ENCODE measurements at places on chromosomes 2 and 18.

- no peak for DNase-seq
Observed at GRCh38 chr2:234853729-234854128, 98.1 kb upstream of the SH3BP4 start.

- DNase-seq = no peak
Observed at GRCh38 chr2:60780721-60781120, 24.7 kb downstream of the PAPOLG start.

DNA sequence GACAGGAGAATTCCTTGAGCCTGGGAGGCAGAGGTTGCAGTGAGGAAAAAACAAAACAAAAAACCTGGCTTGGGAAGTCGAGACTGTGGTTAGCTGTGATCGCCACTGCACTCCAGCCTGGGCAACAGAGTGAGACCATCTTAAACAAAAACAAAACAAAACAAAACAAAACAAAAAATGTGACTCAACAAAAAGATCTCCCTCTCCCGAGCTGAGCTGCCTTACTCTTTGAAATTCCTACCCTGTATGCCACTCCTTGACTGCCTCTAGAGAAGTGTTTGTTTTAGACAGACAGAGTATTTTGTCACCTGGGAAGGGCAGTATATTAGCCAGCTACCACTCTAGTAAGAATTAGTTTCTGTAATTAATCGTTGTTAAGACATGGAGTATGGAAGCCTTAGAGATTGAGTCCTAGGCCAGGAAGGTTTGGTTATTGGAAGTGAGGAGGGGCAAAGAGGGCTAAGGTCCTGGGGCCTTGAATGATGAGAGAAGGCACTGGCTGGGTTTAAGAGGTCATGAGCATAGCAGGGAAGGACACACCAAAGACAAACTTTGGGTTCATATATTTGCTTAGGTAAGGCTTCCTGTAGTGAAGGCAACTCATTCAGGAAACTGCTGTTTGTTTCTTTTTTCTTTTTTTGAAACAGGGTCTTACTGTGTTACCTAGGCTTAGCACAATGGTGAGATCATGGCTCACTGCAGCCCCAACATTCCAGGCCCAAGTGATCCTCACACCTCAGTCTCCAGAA, 56.0 kb downstream of the HAUS1 start:
- DNase-seq = no peak

GRCh38 chr2:205800773-205801172, 118.5 kb downstream of the NRP2 start:
- no peak for DNase-seq

DNA sequence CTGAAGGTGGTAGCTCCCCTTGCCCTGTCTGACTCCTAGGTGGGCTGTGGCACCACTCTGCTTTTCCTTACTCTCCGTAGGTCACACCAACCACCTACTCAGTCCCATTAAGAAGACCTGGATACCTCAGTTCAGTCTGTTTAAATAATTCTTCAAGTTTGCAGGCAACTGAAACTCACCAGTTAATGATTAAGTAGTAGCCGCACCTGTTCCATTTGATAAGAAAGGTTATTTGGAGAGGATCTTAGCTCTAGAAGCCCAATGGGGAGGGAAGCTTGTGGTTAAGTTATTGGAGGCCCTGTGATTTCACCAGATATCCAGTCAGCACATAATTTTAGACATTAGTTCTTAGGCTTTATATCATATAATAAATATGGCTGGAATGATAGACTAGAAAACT, 1193.0 kb downstream of the DPP10 start:
- no peak for DNase-seq

- no peak for DNase-seq
Observed at GRCh38 chr2:63539416-63540162, 48.7 kb downstream of the WDPCP start.

- DNase-seq = no peak
Observed at GRCh38 chr18:29853126-29853525, 1189.4 kb downstream of the DSC3 start.

GRCh38 chr18:57859314-57859713, 56.2 kb upstream of the ATP8B1 start:
- DNase-seq = no peak

GRCh38 chr2:209976698-209977385, 25.6 kb upstream of the RPE start:
- DNase-seq = no peak

DNA sequence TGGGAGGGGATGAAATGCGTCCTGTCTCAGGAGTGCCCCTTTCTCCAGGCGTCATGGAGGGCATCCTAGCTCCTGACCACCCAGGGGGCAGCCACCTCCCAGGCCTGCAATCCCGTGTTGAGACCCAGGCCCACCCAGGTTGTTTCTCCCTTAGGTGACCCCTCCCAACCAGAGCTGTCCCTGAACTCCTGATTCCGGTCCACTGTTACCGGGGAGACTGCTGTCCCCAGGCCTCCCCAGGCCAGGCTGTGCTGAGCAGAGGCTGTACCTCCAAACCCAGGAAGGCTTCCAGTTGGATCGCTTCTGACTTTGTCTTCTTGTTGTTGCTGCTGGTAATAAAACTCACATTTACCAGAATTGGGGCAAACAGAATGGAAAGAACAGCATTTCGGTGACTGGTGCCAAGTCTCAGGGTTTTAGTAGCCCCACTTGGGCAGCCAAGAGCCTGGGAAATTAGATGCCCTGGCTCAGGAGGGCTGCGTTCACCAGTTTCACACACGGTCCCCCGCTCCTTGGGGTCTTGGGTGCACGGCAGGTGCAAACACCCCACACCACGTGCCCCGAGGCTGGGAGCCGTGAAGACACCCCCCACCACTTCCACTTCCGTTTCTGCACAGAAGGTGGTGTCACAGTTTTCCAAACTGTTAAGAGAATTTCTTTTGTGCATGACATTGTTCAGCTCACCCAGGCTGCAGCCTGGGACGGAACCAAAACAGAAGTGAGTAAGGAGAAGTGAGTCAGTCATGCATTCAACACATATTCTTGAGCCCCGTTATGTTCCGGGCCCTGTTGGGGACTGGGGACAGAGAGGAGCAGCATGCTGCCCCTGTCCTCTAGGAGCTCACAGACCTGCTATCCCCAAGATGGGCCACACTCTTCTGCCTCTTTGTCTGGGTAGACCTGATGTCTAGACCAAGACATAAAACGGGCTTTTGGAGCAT, 29.4 kb downstream of the ITM2C start:
- no peak for DNase-seq

- no peak for DNase-seq
Observed at GRCh38 chr2:68745006-68745405, 10.4 kb downstream of the ARHGAP25 start.

DNA sequence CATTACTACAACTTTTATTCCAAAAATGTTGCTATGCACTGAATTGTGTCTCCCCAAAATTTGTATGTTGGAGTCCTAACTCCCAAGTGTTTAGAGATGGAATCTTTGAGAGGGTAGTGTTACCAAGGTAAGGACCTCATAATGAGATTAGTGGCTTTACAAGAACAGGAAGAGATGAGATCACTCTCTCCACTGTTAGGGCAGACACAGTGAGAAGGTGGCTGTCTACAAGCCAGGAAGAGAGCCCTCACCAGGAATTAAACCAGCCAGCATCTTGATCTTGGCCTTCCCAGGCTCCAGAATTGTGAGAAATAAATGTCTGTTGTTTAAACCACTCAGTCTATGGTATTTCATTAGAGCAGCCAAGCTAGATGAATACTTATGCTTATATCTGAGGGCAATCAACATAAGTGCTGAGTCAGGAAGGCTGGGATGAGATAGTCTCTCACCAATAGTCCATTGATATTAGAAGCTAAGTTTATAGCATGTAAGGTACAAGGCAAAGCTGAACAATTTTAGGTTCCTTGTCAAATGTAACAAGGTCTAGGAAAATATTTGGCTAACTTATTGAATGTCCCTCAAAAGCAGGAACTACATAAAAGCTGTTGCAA, 317.6 kb upstream of the REG3G start:
- no peak for DNase-seq

DNA sequence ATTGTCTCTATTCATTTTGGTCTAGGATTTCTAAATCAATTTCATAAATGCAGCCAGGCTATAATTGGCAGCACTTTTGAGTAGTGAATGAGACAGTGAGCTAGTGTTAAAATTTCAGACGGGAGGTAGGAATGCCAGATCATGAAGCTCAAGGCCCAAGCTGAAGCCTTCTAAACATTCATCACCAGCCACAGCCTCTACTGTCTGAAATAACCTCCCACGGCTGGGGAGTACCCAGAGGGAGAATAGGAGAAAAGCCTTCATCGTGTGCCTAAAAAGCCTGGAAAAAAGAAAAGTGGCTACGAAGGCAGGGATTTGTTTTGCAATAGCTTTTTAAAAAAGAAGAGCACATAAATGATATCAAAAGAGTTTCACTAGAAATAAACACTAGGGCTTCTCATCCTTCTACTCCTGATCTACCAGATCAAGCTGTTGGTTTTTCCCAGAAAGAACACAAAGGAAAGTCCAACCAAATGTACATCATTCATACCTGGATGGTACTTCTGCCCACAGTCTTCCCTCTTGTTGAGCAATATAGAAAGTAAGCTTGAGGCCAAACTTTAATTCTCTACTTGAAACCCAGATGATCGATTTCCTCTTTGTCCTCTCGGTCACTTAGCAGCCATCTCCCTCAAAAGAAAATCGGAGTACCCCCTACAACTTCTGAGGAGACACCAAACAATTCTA, 48.1 kb upstream of the SLC39A10 start:
- DNase-seq = no peak

Measured in CD4-positive, alpha-beta T cell treated with Interleukin-21 for 1 hour (primary cell).